ENCODE measurements at places on chromosomes 16 and 17.

- no peak for DNase-seq
Observed at GRCh38 chr16:22874394-22874793, 60.4 kb downstream of the HS3ST2 start.

- no peak for DNase-seq
Observed at GRCh38 chr16:68273896-68274295, 9.6 kb downstream of the SLC7A6 start.

GRCh38 chr16:27720731-27721530, 171.0 kb downstream of the KATNIP start:
- no peak for DNase-seq

- DNase-seq = no peak
Observed at GRCh38 chr17:50917418-50917743, 51.2 kb upstream of the TOB1 start.

- no peak for DNase-seq
Observed at GRCh38 chr16:69804297-69804696, 42.2 kb downstream of the WWP2 start.
